ENCODE measurements at places on chromosomes 4 and X.
A peak's percentile ranks its signal among the peaks of the same experiment; 100 is the strongest.

DNA sequence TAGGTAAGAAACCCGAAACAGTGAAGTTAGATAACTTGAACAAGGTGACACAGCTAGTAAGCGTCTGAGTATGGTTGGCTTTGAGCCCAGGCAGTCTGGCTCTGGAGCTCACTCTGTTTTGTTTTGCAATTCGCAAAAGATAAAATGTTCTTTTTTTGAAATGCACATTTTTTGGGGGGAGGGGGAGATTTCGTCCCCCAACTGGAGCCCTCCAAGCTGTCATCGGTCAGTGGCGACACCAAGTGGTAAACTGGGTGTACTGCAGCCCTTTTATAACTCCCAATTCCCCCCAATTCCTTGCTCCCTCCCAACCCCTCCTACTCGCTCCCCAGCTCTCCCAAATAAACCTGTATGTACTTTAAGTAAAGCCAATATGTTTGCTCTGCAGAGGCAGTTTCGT lies 2.8 kb upstream of the CLCN5 start:
- DNase-seq, result peak; percentile 39

GRCh38 chrX:97843200-97843811 lies 959.6 kb downstream of the RPA4 start:
- DNase-seq, result no peak

DNA sequence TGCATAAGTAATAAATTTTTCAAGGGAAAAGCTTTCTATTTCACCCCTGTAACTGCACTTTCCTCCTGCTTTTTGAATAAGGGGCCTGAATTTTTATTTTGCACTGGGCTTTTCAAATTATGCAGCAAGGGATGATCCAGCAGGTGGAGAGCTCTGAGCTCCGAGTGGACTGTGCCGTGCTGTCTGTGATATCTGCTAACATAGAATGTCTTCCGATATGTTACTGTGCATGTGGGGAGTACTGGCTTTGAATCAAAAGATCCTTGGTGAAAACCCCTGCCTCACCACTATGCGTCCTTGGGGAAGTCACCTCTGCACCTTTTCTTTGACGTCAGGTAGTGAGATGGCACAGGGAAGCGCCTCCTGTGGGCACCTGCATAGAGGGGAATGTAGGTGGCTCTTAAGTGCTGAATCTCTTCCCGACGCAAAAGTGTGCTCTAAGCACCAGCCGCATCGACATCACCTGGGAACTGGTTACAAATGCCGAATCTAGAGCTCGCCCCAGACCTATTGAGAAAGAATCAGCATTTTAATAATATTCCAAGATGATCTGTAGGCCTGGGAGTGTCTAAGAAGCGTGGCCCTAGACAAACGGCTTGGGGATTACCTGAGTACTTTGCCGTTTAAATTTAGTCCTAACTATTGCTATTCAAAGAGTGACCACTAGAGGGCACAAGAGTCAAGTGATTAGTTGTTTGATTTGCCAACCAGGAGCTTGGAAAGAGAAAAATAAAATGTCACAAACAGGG lies 19.2 kb upstream of the WFS1 start:
- peak; percentile 85 for DNase-seq

DNA sequence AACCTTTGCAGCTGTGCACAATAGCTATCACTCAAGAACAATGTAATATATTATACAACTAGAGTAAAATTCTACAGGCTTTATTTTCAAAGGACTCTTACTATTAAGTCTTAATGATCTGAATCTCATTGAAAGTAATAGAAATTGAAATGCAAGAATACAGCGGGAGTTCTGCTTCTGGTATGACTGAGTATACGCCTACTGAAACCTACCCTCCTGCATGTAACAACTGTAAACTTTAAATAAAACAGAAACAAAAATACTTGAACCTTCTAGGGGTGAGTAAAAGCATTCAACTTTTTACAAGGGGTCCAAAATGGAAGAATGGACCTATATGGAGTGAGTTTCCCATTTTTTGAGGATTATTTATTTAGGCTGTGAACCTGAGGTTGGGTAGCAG lies 13.5 kb downstream of the DCHS2 start:
- no peak for DNase-seq

DNA sequence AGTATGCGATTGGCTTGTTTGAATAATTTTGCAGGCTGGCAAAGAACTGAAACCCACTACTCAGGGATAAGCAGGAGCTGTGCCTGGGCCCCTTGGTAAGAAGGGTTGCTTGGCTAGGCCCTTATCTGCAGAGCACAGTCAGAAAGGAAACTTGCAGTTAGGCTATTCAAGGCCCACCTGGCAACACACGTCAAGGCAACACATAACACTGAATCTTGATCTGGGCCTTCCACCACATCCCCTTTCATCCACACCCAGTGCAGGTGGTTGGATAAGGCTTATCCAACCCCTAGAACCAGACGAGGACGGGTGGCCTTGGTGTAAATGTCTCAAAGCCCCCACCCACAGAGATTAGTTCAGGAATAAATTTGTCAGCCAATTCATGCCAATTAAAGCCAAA lies 72.8 kb upstream of the NEIL3 start:
- no peak for DNase-seq

DNA sequence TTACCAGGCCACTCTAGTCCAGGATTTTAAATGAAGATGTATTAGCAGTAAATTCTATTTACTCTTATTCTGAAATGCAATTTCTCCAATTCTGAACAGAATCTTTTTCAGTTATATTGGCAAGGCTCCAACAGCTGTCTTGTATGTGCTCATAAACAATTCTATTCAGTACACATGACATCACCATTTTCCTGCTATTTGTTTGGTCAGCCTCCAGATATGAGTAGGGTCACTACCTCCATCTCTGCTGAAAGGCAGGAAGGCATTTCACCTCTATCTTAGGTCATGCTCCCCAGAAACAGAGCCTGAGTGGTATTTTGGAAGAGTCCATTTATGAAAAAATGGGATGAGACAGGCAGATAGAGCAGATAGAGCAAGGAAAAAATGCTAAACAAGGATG lies 151.1 kb upstream of the ADGRL3 start:
- no peak for DNase-seq

- no peak for DNase-seq
Observed at GRCh38 chr4:42415281-42415680, 18.0 kb downstream of the SHISA3 start.

Measured in GM13977 (cell line).